AG09309 (cell line): ENCODE measurements at places on chromosomes 2 and 18.
A peak's percentile ranks its signal among the peaks of the same experiment; 100 is the strongest.

GRCh38 chr2:120079647-120080046 lies 66.8 kb downstream of the EPB41L5 start:
- no peak for DNase-seq

DNA sequence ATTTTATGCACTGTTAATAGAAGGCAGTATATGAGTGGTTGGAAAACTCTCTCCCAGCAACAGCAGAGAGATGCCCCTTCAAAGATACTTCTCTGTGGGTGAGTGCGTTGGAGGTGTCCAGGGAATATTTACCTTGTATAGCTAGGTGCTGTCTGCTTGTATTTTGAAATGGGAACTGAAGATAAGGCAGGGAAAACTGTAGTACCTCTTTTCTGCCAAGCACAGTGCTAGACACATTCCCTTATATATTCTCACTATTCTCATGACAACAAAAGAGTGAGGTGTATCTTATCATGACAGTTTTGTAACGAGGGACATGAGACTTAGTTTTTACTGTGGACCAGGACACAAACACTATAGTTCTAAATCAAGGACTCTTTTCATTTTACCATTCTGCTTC lies 2.1 kb downstream of the TTC39C start:
- no peak for DNase-seq

- DNase-seq: no peak
Observed at GRCh38 chr2:131058920-131059319, 34.3 kb downstream of the FAM168B start.

GRCh38 chr18:25813110-25813509 lies 277.3 kb downstream of the SS18 start:
- no peak for DNase-seq

DNA sequence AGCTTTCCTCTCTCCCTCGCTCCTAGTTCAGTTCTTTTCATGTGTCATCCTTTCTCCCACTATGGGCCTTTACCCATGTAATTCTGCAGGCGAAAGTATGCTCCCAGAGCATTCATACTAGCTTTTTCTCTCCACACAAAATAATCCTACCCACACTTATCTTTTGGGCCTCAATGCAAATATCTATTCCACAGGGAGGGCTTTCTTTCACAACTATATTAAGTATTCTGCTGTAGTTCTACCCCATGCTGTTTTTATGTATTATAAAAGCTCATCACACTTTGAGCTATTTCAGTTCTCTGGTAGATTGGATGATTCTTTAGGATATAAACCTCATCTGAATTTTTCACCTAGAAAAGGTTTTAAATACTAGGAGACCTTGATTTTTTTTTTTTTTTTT lies 774.6 kb upstream of the CRIM1 start:
- DNase-seq: no peak

DNA sequence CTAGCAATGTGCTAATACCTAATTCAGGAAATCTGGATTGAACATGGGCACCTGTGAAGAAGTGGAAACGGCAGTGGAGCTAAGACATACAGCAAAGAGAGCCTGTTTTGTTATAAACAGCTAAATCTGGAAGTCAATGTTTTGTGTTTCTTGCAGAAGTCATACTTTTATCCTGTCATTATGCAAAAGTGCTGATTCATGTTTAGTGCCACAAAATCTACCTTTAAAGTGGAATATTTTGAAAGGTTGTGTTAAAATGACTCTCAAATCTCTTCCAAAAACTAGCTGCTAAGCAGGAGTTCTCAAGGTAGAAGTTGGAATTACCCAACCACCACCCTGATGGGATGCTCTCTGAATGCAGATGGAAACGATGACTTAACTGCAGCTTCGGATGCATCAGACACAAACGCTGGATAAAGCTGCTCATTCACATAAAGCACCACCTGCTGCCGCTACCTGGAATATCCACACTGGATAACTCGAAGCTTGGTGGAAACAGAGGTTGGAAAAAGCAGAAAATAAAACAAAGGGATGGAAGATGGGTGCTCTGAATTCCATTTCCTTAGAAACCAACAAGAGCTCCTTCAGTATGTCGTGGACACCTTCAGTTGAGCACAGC lies 132.6 kb upstream of the ZNF236 start:
- DNase-seq: no peak

DNA sequence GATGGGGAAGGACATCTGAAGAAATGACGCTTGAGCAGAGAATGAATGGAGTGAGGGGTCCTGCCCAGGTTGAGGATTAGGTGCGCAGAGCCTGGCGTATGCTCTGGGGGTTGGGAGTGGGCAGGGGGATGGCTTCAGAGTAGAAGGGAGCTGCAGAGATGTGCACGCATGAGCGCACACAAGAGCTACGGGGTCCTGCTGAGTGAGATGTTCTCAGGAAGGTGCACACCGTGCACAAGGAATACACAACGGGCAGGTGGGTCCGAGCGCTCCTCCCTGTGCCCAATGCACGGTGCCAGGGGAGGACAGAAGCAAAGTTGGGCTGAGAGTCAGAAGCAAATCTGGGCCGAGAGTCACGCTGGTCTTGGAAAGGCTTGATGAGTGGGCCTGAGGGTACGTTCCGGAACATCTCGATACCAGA lies 25.5 kb downstream of the TWIST2 start:
- DNase-seq: no peak

DNA sequence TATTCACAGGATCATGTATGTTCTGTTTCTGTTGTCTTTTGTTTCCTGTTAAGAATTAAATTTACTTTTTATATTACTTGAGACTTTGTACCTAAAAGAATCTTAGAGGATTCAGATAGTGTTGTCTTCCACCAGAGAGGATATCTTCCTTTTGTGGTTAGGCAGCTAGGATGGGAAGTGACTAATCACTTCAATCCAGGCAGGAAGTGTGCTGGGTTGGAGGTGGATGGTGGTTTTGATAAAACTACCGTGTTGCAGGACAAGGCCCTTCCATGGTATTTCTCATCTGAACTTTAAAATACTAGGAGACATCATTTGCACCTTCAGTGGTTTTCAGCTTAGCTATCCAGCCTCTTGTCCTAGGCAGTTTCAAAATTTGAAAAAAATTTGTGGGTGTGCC lies 728.6 kb upstream of the CDH2 start:
- no peak for DNase-seq

- no peak for DNase-seq
Observed at GRCh38 chr2:72036173-72036545, 111.5 kb downstream of the CYP26B1 start.

GRCh38 chr2:37454851-37455762 lies 110.7 kb downstream of the QPCT start:
- no peak for DNase-seq

- DNase-seq: no peak
Observed at GRCh38 chr2:198102856-198103255, 298.5 kb downstream of the PLCL1 start.

GRCh38 chr18:47341678-47342077 lies 90.2 kb upstream of the SKOR2 start:
- DNase-seq: no peak

DNA sequence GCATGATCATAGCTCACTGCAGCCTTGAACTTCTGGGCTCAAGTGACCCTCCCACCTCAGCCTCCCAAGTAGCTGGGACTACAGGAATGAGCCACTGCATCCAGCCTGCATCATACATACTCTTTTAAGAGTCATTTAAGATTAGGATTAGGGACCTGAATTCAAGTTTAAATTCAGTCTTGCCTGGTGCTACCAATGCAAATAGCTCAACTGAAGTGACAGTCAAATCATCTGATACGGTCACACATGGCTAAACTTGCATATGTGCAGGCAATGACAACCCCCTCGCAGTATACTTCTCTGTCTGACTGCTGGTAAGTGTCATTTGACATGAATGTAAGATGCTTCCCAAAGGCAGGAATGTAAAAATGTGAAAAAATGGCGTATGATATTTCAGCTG lies 31.8 kb upstream of the TMEM131 start:
- no peak for DNase-seq

- DNase-seq: no peak
Observed at GRCh38 chr2:150561076-150561475, 73.6 kb upstream of the RND3 start.

- no peak for DNase-seq
Observed at GRCh38 chr2:101831351-101831865, 133.9 kb downstream of the MAP4K4 start.

- DNase-seq: no peak
Observed at GRCh38 chr18:7566567-7567473, at the start of gene PTPRM. Gene PTPRM (plus strand): TSS chr18:7567316. CDS start chr18:7567819, 503 bp downstream.

- DNase-seq: peak; percentile 81
Observed at GRCh38 chr2:10514743-10515142, 66.6 kb upstream of the ODC1 start.

- no peak for DNase-seq
Observed at GRCh38 chr2:165371356-165371755, 98.1 kb upstream of the CSRNP3 start.

- DNase-seq: no peak
Observed at GRCh38 chr2:98160554-98160953, 73.6 kb downstream of the VWA3B start.

DNA sequence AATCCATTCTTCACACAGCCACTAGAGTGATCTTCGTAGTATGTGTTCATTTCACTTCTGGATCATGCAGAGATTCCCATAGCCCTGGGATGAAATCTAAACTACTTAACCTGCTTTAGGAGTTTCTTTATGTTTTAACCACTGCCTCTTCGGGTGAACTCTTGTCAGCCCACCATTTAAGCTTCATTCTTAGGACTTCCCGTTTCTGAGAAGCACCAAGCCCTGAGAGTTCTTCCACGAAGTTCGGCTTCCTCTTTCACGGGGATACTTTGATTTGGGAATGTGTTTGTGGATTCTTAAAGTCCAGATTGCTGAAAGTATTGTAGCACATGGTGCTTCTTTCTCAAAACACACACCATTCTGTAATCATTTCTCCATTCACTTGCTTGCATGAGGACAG lies 205.0 kb downstream of the UBE2E3 start:
- DNase-seq: no peak

DNA sequence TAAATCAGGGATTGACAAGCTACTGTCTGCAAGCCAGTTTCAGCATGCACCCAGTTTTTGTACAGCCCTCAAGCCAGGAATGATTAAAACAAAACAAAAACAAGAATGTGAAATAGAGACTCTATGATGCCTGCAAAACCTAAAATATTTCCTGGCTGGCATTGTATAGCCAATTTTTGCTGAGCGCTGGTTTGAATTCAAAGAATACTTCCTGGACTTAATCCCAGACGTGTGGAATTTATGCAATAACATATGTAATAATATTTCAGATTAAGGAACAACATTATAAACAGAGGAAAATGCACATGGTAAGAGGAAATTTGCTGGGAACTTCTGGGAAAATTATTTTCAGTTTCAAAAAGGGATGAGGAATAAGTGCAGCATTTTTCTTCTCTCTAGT lies 148.1 kb upstream of the RPRM start:
- DNase-seq: no peak

GRCh38 chr2:160920791-160921303 lies 239.4 kb upstream of the TANK start:
- peak; percentile 99 for DNase-seq

- DNase-seq: no peak
Observed at GRCh38 chr2:101770726-101771125, 73.2 kb downstream of the MAP4K4 start.

DNA sequence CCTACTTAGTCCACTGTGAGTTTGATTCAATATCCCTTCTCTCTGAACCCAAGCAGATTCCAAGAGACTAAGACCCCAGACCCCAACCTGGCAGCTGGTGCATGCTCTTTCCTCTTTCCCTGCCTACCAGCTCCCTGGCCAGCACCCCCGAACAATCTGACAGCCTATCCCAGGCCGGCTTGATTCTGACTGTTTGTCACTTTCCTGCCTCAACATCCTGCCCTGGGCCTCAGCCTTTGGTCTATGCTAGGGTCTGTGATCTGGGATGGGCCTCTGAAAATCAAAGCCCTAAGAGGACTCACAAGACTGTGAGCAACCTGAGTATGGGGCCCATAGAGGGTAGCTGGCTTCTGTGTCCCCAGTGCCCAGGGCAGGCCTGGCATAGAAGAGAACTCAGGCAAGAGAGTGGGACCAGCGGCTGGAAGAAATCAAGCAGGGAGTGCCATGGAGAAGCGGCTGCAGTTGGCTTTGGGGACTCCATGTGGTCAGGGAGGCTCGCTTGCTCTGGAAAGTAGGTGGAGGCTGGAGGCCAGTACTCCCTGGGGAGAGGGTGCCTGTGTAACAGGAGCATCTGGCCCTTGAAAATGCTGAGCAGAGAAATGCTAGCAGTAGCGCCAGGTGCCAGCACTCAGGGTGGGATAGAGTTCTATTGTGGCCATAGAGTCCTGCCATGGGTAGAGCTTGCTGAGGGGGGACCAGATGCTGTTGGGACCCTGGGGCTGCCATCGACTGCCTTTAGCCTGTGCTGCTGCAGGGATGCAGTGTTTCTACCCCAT lies 343.9 kb downstream of the DYSF start:
- DNase-seq: no peak

- no peak for DNase-seq
Observed at GRCh38 chr2:1952582-1952981, 208.3 kb upstream of the PXDN start.

DNA sequence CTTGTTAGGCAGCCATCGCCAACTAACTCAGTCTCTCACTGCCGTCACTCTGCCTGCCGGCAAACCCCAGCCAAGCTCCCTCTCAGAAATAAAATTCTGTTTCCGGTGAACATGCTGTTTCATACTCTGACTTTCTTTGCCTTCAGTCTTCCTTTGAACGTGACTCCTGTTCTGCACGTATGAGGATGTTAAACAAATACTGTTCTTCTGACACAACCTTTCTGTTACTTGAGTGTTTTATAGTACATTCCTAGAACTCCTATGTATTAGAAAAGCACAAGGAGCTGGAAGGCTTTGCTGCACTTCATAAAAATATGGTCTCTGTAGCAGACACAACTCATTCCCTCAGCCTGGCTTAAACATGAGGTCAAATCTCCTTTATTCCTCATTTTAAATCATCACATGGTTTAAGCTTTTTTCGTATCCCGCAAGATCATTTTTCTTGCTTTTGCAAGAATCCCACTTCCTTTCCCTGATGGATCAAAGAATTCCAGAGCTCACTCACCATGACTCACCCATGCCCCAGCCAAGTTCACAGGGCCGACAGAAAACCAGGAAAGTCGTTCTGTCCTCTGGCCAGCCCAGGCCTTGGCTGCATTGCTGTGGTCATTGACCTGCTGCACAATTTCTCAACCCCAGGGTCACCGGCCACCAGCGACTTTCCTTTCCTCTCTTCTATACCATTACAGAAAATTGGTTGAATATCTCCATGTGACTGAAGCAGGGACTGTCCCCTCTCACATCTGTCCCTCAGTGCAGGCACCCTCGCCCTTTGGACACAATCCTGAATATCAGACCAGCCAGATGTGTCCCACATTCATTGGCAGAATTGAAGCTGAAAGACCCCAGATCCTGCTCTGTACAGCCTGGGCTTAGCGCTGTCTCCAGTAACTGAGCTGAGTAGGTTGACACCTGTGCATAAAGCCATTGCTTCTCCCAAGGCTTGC lies 183.1 kb upstream of the ARL4C start:
- peak; percentile 93 for DNase-seq

- no peak for DNase-seq
Observed at GRCh38 chr2:26316845-26317244, 29.1 kb upstream of the SELENOI start.

GRCh38 chr2:121884511-121884921 lies 129.1 kb downstream of the TSN start:
- no peak for DNase-seq

- DNase-seq: peak; percentile 66
Observed at GRCh38 chr18:22705328-22705727, 227.8 kb upstream of the RBBP8 start.

GRCh38 chr2:166762746-166763145 lies 125.5 kb upstream of the XIRP2 start:
- DNase-seq: no peak

- no peak for DNase-seq
Observed at GRCh38 chr2:191705084-191705483, 27.1 kb downstream of the NABP1 start.
